ENCODE measurements at places on chromosomes 3 and 15.

DNA sequence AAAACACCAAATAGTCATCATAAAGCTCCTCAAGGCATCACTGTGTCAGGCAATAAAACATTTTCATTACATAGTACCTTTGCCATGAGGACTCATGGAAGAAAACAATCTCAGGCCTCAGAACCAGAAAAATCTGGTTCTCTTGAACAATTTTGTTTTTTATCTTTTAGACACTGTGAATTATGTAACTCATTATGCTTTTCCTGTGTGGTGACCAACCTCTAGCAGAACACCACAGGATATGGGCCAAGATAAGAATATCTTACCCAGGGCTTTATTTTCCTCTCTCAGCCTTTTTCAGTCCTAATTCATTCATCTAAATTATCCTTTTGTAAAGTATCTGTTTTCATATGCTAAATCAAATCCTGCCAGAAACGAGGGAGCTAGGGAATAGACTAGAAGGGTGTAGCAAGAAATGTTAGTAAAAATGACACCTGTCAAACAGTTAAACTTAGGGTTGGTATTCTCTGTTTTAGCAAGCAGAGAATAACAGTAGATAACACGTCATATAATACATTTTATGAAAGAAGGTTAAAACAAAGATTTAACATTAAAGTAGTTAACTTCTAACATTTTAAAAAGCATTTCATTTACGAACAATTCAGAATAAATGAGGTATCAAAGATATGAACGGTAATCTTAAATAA lies 111.1 kb downstream of the FBXL22 start:
- peak; percentile 2 for DNase-seq

GRCh38 chr3:1805331-1805730 lies 293.3 kb upstream of the CNTN4 start:
- no peak for DNase-seq

- DNase-seq = no peak
Measured at GRCh38 chr3:194475978-194476377, 10.8 kb downstream of the ATP13A3 start.

- no peak for DNase-seq
Measured at GRCh38 chr15:96978937-96979473, 648.5 kb downstream of the NR2F2 start.

DNA sequence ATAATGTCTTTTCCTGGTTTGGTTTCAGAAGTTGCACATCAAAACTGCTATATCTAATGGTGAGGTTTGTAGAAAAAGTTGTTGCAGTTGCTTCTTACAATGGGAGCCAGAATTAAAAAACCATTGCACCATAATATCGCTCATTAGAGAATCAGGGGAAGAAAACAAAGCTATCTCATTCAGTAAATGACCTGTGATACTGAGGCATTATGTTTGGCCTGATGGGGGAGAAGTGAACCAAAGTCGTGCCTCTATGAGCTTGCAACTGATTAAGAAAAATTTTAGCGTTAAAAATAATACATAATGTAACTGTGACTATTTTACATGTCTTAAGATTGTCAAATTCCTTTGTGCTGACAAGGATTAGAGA lies 60.2 kb upstream of the ARHGEF26 start:
- no peak for DNase-seq

- peak; percentile 28 for DNase-seq
Measured at GRCh38 chr3:149145356-149145755, 15.9 kb downstream of the HPS3 start.

GRCh38 chr3:29565236-29565635 lies 284.4 kb downstream of the RBMS3 start:
- DNase-seq = no peak

GRCh38 chr3:148998297-148998696 lies 7.0 kb downstream of the GYG1 start:
- DNase-seq = no peak

DNA sequence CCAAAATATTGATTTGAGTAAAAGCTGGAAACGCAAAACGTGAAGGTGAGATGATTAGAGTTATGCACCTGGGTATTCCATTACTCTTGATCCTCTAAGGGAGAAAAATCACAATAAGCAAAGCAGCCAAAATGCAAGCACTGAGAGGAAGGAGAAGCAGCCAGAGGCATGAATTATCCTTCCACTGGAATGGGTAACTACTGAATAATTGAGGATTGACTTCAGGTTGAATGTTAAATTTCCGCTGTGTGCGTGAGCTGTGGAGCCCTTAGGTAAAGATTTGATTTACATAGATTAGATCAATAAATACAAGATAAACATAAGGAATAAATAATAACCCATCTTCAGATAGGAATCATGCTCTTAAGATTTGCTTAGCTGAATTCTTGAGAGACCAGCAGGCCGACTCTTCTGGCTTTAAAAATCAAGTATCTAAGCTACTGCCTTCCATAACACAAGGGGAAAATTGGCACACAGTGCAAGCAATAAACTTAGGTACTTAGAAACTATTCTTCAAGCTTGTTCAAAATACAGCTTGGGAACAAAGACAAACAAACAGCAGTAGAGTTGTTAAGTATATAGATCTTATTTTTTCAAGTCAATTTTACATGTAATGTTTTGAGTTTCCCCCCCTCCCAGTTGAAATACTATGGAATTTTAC lies 1459.5 kb downstream of the ZPLD1 start:
- no peak for DNase-seq

DNA sequence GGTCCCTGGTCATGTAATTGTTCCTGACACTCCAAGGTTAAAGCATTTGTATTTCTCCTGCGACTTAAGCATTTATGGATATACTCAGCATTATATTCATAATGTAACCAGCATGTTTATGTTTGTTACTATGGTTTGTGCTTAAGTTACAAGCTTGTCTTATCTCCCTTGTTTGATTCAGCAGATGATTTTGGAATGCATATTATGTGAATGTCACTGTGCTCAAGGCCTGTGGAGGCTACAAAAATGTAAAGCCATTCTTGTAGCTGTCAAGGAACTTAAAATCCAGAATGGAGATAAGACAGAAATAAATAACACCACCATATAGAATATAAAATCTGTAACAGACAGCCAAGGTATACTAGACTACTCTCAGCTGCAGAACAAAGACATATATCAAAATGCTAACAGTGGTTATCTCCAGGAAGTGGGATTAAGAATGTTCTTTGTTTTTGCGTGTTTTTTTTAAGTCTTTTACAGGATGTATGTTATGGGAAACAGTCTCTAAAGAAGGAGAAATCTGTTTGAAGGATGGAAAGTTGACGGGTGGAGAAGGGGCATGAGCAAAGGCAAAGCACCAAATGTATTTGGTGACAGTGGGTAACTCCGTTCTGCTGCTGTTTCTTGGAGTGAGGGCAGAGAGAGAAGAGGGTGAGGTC lies 61.4 kb downstream of the IGF2BP2 start:
- no peak for DNase-seq

DNA sequence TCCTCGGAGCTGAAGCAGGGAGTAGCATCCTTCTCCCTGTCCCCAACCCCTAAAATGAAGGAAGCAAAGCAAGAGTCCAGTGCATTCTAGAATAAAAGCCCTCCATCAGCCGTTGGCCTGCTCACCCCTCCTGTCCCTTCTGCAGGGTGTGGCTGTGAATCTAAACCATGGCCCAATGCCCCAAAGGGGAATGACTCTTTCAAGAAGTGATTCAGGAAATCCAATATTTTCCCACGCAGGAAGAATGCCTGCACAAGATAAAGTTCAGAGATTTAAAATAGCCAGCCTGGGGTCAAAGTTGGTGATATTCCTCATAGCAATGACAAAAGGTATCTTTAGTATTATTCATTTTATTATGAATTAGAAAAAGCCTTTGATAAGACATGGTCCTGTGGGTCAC lies 38.5 kb downstream of the SLCO2A1 start:
- no peak for DNase-seq

GRCh38 chr3:58059349-58060321 lies 51.4 kb downstream of the FLNB start:
- DNase-seq = no peak

- no peak for DNase-seq
Measured at GRCh38 chr3:150912501-150912900, 7.3 kb upstream of the MINDY4B start.

DNA sequence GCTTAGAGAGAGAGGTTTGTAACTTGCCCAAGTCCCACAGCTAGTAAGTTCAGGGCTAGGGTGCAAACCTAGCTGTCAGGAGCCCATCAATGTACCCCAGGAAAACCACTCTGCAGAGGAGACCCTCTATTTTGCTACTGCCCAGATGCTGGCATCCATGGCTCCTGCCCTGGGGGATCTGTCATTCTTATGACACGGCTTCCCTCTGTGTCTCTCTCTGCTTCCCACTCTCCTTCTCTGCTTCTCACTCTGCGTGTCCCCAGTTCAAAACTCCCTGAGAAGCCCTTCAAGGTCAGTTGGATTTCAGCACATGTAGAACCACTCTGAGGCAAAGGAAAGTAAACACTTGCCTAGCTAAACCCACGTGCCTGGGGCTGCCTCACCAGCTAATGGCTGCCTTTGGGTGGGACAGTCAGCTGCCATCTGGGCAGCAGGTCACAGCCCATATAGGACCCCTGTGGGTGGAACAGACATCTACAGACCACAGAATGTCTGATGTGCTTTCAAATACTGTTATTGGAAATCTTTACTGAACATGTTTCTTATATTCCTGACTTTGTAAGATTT lies 29.4 kb upstream of the SLCO2A1 start:
- no peak for DNase-seq

DNA sequence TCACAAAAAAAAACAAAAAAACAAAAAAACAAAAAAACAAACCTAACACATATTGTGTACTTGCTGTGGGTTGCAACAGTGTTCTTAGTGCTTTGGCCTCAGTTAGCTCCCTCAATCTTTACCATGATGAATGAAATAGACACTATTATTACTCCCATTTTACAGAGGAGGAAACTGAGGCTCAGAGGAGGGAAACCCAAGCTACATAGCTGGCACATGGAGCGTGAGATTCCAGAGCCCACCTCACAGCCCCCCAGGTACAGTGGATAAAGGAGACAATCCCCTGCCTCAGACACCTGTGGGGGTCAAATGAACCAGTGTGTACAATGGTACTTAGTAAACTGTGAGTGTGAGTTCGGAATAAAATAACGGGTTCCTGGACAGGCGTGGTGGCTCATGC lies 104.9 kb upstream of the SMAD3 start:
- DNase-seq = no peak

DNA sequence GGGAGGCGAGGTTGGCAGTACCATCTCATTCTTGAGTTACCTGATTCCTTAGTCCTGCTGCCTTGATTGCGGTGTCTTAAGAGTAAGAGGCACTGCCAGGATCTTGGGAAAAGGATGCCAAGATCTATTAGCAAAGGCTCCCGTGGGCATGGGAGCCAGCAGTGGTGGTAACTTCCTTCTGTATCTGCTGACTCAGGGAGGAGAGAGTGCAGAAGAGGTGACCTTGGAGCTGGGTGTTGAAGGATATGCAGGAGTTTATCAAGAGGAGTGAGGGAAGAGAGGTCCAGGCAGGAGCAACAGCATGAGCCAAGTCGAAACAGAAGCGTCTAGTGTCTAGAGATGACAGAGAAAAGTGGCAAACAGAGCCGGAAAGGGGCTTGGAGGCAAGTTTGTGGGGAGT lies 4.5 kb downstream of the MESP2 start:
- no peak for DNase-seq

DNA sequence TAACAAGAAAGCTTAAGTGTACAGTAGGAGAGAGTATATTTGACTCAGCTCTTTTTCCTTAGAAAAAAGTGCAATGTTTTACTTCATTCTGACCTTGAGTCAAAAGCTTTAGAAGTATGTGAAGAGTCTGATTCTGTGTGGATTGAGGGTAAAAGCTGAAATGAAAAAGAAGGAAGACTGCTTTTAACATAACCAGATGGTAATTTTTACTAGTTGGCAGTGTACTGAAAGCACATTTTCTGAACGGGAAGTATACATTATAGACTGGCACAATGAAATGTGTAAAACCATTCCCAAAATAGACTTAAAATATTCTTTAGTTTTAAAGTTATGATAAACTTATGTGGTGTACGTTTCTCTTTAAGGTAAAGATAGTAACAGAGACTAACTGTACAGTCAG lies 197.8 kb upstream of the ZNF717 start:
- no peak for DNase-seq

GRCh38 chr3:42683875-42684598 lies 1.3 kb upstream of the KLHL40 start:
- DNase-seq = no peak

DNA sequence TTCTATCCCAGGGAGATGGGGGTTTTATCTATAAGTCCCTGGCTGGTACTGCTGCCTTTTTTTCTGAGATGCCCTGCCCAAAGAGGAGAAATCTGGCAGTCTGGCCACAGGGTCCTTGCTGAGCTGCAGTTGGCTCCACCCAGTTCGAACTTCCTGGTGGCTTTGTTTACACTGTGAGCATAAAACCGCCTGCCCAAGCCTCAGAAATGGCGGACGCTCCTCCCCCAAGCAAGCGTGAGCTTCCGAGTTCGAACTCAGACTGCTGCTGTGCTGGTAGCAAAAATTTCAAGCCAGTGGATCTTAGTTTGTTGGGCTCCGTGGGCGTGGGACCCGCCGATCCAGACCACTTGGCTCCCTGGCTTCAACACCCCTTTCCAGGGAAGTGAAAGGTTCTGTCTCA lies 126.8 kb upstream of the SUCLG2 start:
- DNase-seq = no peak

DNA sequence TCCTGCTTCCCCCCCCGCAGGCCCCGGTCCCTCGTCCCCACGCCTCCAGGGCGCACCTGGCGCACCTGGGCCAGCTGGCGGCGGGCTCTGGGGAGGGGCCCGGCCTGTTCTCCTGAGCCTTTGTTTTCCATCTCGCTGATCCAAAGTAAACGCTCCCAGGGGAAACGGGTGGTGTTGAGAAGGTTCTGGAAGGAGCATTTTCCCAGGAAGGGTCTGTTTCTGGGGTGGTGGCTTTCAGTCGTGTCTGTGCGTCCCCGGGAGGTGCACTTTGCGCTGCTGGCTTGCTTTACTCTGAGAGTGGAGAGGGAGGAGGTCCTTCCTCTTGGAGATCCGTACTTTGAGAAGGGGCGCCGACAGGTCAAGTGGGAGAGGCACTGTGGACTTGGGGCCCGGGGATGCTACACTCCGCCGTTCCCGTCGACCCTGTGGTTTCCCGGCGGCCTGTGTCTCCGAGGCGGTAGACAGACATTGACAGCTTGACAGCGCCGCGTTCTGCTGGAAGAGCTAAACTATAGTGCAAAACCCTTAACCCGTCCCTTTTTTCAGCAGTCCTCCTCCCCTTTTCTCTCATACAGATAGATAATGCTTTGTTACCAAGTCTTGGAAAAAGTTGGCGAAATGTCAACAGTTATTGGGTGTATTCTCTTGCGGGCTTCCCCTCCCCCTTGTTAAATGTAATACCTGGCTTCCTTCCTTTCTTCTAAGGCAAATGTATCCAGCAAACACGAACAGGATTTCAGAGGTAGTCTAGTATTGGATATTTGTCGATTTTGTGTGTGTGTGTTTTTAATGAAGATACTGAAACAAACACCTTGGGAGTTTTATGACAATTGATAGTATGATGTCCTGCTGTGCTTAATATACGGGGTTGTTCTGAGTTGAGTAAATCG lies 6.5 kb downstream of the TPM1 start:
- DNase-seq = peak; percentile 7

- DNase-seq = no peak
Measured at GRCh38 chr3:14460342-14461005, 58.1 kb downstream of the SLC6A6 start.

Data from CD4-positive, alpha-beta T cell treated with Interferon alpha-2 for 1 hour (primary cell).